ENCODE measurements at places on chromosomes 13 and 19.

GRCh38 chr19:58569943-58570670 is 3.0 kb downstream of the MZF1 start:
- DNase-seq: no peak

DNA sequence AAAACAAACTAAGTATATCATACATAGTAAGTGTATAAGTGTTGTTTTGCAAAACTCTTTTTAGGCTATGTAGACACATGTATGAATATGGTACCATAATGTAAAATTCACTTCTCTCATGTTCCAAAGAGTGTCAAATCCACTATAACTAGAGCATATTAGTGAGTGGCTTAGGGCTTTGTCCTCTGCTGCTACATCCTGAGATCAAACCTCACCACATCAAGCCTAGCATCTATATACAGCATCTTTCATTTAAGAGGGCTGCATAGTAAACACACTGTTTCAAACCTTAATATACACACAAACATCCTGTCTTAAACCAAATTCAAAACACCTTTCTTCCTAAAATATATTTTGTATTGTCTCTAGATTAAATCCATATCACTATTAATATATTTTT is 38.7 kb downstream of the ELF1 start:
- DNase-seq: no peak

- DNase-seq: no peak
Observed at GRCh38 chr13:94329754-94330551, 149.5 kb downstream of the DCT start.

- DNase-seq: no peak
Observed at GRCh38 chr13:99709134-99709533, 207.9 kb downstream of the TM9SF2 start.

DNA sequence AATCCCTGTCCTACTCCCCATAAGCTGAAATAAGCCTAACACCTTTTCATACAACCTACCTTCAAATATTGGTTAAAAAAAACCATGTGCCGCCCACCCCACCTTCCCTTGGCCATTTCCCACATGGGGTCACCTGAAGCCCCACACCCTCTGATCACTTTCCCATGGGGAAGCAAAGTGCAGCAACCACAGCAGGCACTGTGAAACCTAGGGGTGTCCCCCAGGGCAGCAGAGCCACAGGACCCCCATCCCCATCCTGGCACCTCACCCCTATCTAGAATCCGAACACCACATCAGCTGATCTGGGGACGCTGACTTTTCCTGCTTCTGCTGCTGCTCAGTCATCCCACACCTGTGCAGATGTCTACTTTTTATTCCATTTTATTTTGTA is 19.9 kb downstream of the CEACAM21 start:
- DNase-seq: no peak

- DNase-seq: no peak
Observed at GRCh38 chr19:54141356-54141755, 3.8 kb downstream of the CNOT3 start.

- no peak for DNase-seq
Observed at GRCh38 chr19:2548966-2549365, 73.0 kb downstream of the GADD45B start.

DNA sequence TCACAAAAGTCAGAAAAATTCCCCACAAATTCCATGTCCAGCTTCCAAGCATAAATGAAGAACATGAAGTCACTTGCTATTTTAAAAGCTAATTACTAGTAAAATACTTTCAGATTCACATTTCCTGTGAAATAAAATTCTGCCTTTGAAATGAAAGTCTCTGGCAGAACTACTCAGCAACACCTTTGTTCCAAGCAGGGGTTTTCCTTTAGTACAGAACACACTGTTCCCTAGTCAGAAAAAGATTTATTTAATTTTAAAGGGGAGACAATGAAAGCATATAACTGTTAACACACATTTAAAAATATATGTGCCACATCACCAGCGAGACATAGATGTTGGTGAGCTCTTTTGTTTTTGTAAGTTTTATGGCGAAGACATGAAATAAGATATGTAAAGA is 26.4 kb upstream of the RAP2A start:
- DNase-seq: no peak

- DNase-seq: no peak
Observed at GRCh38 chr13:45872566-45872965, 21.0 kb upstream of the SIAH3 start.

- DNase-seq: no peak
Observed at GRCh38 chr19:52566588-52566987, 3.5 kb upstream of the ZNF701 start.

All from stimulated activated CD8-positive, alpha-beta memory T cell treated with anti-CD3 and anti-CD28 coated beads, Interleukin-7, amount 100 ng/mL, for 24 hours (primary cell).